Karpas-422 (cell line): ENCODE measurements at places on chromosomes 6 and 20.

DNA sequence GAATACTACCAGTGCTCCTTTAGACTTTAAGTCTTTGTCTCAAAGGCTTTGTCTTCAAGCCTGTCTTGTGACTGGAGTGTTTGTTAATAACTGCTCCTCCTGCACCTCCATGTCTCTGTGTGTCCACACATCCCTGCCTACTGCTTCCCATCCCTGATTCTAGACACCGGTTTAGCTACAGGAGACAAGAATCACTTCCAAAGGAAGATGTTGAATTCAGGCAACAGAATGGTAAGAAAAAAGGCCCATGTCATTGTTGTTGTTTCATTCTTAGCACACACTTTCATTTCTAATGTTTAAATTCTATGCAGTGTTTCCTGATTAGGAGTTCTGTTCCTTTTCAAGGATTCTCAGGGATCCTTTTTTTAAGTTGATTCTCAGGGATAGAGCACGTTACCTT lies 293.6 kb upstream of the STXBP5 start:
- no peak for DNase-seq

DNA sequence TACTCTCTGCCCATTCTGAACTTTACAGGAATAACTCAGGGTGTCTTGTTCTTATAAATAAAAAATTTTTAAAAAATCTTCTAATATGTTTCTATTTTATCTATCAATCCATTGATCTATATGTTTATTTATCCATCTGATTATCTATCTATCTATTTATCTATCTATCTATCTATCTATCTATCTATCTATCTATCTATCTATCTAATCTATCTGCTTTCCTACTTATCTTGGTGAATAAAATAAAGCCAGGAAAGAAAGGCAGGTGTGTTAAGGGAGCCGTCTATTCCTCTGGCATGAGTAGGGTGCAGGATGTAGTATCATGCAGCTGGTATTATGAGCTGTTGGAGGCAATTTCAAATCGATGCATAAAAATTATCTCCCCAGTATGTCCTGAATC lies 153.0 kb downstream of the FOXA2 start:
- DNase-seq: no peak

DNA sequence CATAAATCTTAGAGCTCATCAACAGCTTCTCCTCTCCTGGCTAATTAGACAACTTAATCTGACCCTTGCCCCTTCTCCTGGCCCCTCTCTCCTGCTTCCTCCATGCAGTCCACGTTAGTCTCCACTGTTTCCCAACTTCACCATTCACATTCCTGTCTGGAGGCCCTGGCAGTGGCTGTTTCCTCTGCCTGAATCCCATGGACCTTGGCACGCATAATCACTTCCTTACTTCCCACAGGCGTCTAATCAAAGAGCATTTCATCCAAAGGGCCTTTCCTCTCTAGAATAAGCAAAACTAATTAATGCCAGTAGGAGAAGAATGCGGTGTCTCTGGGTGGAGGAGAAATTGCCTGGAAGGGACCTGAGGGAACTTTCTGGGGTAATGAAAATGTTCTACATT lies 16.4 kb upstream of the XRN2 start:
- no peak for DNase-seq

- no peak for DNase-seq
Observed at GRCh38 chr6:2998998-2999617, 586 bp upstream of the NQO2 start.

DNA sequence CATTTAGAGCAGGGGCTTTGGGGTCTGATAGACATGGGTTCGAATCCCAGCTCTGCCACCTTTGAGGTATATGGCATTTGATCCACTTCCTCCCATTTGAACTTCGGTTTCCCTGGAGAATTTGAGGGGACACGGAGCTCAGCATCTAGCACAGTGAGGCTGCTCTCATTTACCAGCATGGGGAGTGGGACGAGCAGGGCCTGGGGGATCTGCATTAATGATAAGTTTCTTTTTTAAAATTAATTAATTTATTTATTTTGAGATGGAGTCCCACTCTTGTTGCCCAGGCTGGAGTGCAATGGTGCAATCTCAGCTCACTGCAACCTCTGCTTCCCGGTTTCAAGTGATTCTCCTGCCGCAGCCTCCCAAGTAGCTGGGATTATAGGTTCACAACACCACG lies 52.6 kb downstream of the VSTM2L start:
- no peak for DNase-seq

DNA sequence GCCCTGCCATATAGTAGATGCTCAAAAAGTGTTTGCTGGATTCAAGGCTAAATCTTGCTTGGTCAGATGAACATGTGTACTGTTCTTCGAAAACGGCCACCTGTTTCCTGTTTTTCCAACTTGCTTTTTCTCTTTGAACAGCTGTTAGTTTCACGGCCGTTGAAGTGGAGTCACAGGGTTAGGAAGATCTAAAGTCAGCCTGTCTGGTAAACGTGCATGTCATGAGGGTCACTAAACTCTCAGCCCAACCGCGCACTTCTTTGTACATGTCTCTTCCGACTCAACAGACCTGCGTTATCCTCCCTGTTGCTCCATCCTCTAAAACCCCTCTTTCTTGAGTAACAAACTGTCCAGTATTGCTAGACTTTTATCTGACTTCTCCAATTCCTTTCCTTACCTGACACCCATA lies 93.2 kb upstream of the MAN1A1 start:
- DNase-seq: no peak

DNA sequence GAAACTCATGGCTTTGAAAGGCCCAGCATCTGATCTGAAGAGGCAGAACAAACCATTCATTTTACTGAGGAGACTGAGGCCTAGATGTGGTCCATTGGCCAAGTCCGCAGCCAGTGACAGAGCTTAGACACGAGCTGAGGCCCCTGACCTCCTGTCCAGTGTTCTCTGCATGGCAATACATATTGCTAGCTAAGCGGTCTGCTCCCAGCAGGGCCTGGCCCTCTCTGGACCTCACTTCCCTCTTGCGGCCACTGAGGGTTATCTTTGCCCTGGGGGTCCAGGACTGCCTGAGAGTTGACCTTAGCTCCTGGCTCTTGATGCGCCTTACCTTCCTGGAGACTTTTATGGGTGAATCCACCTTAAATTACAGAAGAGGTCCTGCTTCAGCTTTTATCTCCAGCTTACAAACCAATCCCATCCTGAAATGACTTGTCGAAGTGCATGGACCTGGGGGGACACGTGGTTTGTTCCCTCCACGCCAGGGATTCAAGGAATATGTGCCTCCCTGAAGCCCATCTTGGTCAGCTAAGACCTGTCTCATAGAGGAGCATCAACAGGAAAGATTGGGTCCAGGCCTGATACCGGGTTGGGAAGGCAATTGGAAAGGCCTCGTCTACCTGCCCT lies 75.6 kb downstream of the CNBD2 start:
- DNase-seq: no peak

DNA sequence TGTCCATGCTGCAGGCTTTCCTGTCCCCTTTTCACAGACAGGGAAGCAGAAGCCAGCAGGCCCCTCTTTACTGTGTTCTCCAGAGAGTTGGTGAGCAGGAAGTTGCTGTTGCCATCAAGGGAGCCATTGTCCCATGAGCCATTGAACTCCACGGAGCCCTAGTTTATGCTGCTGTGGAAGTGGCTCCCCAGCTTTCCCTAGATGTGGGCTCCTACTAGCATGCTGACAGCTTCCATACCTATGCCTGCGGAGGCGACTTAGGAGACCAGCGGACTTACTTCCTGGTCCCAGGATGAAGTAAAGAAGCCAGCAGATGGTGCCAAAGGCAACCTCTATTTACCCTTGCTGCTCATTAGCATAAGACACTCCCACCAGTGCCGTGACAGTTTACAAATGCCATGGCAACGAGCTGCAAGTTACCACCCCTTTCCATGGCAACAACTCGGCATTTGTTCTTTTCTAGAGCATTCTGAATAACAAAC lies 30.8 kb upstream of the FKBP1A start:
- DNase-seq: peak; percentile 63

DNA sequence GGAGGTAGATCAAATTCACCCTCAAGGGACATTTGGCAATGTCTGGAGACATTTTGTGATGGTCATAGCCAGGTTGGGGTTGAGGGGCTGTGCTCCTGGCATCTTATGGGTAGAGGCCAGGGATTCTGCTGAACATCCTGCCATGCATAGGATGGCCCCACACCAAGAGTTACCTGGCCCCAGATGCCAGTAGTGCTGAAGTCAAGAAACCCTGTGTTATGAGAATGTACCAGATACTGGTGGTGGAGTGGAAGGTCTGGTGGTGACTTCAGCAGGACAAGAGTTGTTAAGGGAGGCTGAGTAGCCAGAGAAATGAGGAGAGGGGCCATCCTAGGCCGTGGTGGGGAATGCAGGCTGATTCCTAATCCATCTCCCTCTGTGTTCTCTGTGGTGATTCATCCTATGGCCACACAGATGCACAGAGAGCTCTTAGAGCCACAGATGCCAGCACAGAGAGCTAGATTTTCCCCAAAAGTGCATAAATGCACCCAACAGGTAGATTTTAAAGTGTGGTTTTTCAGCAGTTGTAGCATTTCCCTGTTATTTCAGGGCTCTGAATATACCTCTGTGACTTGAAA lies 43.6 kb downstream of the CDYL start:
- no peak for DNase-seq
